ENCODE measurements at places on chromosomes 6 and 20.
A peak's percentile ranks its signal among the peaks of the same experiment; 100 is the strongest.

DNA sequence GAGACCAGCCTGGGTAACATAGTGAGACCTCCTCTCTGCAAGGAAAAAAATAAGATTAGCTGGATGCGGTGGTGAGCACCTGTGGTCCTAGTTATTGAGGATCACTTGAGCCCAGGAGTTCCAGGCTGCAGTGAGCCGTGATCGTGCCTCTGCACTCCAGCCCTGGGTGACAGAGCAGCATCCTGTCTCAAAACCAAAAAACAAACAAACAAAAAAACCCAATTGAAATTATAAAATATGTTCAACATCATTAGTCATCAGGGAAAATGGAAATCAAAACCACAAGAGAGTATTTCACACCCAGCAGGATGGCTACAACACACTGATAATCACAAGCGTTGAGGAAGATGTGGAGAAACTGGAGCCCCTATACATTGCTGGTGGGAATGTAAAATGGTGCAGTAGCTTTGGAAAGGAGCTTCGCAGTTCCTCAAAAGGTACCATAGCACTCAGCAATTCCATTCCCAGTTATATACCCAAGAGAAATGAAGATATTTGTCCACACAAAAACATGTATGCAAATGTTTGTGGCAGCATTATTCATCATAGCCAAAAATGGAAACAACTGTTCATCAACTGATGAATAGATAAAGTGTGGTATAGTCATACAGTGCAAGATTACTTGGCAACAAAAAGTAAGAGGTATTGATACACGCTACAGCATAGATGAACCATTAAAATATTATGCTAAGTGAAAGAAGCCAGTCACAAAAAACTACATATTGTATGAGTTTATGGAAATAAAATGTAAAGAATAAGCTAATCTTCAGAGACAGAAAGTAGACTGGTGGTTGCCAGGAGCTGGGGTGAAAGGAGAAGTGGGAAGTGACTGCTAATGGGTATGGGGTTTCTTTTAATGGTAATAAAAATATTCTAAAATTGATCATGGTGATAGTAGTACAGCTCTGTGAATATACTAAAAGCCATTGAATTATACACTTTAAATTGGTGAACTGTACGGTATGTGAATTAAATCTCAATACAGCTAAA lies 38.7 kb upstream of the RIPOR2 start:
- DNase-seq = no peak

DNA sequence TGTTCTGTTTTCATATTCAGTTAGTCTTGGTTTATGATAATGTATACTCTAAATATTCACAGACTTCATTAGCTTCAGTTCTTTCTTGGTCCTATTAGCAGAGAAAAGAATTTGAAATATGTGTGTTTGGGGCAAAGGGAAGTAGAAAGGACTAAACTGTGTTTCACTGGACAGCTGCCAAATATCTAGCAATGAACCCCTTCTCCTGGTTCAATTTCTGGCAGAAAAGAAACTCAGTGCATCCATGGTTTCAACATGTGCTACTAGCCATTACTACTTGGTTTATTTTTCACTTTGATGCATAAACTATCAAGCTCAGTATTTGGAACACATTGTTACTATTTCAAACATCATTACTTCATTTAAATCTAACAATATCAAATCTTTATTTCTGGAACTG lies 43.6 kb downstream of the FBXL4 start:
- no peak for DNase-seq

DNA sequence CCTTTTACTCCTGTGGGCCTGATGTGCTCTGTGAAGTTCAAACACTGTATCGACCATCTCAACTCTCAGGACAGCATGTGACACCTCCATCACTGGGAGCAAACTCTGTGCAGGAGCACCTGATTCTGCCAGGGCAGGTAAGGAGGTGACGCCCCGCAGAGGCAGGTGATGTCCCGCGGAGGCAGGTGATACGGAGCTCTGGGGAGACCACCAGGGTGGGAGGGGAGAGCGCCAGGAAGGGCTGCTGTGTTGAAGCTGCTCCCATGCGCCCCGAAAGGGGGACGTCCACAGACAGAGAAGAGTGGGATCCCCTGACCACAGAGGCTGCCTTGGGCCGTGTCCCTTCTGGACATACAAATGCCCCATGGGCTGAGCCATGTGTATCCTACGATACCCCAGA lies 58.3 kb downstream of the DACT2 start:
- no peak for DNase-seq

DNA sequence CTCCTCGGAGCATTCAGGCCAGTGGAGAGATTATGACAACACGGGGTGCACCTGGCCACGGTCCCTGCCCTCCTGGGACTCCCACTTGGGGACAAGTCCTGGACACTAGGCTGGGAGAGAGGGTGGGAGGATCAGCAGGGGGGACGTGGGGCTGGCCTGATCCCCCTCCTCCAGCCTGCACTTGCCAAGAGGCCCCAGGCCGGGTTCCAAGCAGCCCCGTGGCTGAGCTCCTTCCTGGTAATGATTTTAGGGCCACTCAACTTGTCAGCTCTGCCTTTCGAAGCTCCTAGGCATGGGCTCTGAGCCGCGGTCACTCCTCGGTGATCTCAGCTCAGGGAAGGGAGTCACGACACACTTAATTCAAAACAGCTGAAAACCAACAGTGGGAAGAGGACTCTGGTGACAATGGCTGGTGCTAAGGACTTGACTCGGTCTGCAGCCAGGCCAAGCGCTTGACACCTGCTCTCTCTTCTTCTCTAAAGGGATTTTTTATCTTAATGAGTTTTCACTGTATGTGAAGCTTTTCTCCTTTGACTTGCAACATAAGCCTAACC lies 161.7 kb downstream of the BMP7 start:
- no peak for DNase-seq

- no peak for DNase-seq
Measured at GRCh38 chr6:139847457-139847813, 473.0 kb upstream of the CITED2 start.

- DNase-seq = no peak
Measured at GRCh38 chr6:31559606-31559957, 12.2 kb downstream of the NFKBIL1 start.

- no peak for DNase-seq
Measured at GRCh38 chr6:4636191-4636880, 139.9 kb upstream of the CDYL start.

GRCh38 chr20:50276119-50277063 lies 85.8 kb downstream of the CEBPB start:
- DNase-seq = no peak

DNA sequence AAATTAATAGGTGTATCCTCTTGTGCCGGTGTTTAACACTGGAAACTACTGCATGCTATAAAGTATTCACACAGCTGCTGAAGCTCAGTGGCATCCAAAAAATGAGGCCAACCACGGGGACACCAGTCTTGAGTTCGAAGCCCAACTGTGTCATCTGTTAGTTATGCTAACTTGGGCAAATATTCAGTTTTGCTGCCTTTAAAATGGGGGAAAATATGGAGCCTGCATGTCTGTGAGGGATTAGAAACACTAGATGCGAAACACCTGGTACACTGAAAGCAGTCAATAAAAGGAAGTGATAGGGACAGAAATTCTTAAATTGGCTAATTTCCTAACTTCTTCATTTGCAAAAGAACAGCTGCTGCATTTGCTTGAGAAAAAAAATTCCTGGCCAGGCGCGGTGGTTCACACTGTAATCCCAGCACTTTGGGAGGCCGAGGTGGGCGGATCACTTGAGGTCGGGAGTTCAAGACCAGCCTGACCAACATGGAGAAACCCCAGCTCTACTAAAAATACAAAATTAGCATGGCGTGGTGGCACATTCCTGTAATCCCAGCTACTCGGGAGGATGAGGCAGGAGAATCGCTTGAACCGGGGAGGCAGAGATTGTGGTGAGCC lies 36.6 kb upstream of the MLIP start:
- no peak for DNase-seq

GRCh38 chr6:152226119-152226518 lies 411.0 kb downstream of the SYNE1 start:
- no peak for DNase-seq

DNA sequence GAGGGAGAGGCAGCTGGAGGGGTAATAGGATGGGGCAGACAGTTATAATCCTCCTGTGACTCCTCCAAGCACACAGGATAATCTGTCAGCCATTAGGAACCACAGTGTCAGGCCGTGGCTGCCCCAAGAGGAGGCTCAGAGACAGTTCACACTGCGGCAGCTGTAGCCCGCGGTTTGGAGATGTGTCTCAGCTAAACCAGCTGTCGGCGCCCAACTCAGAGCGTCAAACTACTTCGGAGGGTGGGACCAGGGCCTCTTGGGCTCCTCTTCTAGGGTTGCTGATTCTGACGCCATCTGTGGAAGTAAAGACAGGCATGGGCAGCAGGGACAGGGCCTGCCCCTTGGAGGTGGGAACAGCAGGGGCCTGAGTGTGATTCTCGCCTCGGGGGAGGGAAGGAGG lies 309.8 kb downstream of the CDC5L start:
- no peak for DNase-seq

DNA sequence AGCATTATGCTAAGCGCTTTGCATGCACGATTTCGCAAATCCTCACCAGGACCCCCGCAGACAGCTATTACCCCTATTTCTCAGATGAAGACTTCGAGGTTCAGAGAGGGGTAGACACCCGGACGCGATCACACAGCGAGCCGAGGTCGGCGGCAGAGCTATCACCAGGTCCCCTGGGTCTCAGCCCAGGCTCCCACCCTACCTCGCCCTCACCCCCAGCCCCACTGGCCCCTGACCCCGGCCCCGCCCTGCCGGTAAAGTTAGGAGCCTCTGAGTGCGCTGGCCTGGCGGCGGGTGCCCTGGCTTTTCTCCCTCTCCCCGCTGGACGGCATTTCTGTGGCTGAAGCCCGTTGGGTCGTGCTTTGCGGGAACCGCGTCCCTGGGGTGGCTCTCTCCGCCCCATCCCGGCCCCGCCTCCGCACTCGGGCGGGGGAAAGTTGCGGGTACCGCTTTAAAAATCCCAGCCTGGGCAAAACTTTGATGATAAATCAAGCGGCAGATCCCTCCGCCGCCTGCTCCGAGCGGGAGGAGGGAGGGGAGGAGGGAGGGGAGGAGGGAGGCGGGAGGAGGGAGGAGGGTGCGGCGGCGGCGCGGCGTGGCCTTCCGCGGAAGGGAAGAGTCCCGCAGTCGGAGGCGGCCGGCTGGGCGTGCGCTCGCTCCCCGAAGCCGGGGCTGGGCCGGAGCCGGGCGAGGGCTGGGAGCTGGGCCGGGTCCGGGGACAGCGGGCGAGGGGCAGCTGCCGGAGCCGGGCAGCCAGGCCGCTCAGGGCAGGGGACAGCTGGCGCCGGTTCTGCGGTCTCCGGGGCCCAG lies at the start of gene VSTM2L:
Gene VSTM2L (plus strand): TSS at position 624 of the 810 bp plus-strand sequence. CDS start 224 bp downstream, outside the sequence.
- no peak for DNase-seq

DNA sequence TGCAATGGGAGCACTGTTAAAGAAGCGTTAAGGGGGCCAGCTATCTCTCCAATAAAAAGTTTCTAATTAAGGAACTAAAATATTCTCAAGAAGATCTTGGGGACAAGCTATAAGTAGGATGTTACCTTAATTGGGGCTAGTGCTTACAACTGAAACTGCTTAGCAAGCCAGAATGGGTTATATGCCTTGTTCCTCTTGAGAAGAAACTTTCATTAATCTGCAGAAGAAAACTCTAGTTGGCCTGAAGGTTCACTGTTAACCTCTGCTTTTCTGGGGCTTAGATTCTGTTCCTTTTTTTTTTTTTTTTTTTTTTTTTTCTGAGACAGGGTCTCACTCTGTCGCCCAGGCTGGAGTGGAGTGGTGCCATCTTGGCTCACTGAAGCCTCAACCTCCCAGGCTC lies 82.2 kb downstream of the BACH2 start:
- DNase-seq = no peak

DNA sequence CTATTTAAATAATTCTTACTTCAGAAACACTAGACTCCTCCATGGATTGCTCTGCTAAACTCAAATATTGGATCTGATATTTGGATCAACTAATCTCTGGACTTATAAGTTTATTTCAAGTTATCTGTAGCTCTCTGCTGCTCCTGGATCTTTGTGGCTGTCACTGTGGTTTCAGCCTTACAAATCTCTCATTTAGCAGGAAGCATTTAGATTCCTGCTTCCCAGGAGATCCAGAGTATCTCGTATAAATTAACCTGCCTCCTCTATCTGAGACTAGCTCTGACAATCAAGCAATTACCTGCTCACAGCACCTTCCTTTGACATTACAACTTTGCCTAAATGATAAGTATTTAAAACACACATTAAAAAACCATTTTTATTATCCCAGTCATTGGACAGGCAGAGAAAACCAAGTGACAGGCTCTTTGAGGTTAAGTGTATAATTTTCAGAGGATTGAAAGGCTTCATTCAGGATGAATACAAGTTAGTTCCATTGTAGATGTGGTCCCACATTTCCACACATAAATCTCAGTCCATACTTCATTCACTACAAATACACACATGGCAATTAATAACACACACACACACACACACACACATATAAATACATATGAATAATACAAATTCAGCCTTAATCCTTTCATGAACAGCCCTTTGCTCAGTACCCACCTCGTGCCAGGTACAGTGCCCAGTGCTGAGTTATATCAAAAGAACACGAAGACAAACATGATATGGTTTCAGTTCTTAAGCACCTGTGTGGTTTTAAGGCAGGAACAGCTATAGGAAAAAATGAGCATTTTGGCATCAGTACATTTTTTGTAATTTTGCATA lies 55.5 kb upstream of the PLCB1 start:
- DNase-seq = no peak

- DNase-seq = no peak
Measured at GRCh38 chr20:12762725-12763124, 246.0 kb upstream of the SPTLC3 start.

GRCh38 chr20:37108676-37109075 lies 12.9 kb upstream of the RBL1 start:
- no peak for DNase-seq

GRCh38 chr6:41577356-41578216 lies 31.4 kb downstream of the FOXP4 start:
- no peak for DNase-seq

- DNase-seq = no peak
Measured at GRCh38 chr20:41100001-41100480, 37.3 kb upstream of the PLCG1 start.

GRCh38 chr20:3572151-3572550 lies 91.0 kb downstream of the GFRA4 start:
- no peak for DNase-seq

GRCh38 chr6:111432511-111432910 lies 50.5 kb downstream of the REV3L start:
- no peak for DNase-seq

GRCh38 chr6:73695619-73696421 lies at the start of gene CD109:
Gene CD109, plus strand, starts transcription at chr6:73696203. Its CDS starts 13 bp downstream, at chr6:73696216.
- peak; percentile 42 for DNase-seq

DNA sequence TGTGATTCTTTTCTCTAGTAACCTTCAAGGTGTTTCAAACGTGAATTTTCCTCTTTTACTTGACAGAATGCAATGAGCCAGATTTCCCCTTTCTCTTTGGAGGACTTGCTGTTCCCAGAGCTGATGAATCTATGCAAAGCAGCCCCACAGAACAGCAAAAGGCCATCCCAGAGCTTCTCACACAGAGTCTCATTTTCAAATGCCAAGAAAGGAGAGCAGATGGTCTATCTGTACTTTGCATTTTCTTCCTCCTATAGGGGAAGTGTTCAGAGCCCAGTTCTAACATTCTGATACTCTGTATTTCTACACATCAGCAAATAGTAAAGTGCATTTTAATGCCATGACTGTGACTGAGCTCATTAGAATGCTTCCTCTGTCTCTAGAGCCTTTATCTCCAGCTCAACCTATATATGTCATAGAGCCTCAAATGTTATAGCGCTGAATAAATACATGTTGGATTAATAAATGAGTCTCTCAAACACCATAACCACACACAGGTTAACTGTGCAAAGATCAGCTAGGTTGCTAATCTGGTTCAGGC lies 81.8 kb upstream of the EYA4 start:
- DNase-seq = no peak

All from stimulated activated CD8-positive, alpha-beta memory T cell treated with anti-CD3 and anti-CD28 coated beads, Interleukin-4, amount 100 ng/mL, for 4 hours (primary cell).